CD4-positive, alpha-beta T cell treated with Interleukin-17A for 4 hours (primary cell): ENCODE measurements at places on chromosomes 12 and 14.

GRCh38 chr14:96614481-96614881 lies 112.3 kb downstream of the PAPOLA start:
- no peak for DNase-seq

DNA sequence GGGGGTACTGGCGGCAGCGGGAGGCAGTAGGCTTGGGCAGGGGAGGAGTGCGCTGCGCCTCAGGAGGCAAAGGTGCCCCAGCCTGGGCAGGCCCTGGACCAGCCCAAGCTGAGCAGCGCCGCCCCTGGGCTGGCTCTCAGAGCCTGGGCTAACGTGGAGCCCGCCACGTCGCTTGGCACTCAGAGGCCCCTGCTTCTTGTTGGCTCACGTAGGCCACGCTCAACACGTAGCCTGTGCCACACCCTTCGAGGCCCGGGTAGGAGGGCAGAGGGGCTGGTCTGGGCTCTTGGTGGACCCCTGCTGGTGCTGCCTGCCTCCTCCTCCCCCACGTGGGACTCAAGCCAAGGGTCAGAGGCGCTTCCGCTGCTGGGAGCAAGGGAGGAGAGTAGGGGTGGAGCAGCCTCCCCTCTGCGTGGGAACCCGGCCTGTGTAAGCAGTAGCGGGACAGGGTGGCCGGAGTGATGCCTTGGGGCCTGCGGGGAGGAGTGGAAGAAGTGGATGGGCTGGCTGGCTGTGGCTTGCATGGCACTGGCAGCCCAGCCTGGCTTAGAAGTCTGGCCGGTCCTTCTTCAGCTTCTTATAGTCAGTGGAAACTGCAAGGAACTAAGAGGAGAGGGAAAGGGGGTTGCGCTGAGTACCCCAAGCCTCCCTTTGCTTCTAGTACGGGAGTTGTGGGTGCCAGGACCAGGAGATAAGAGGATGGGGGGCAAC lies 5.7 kb downstream of the SHMT2 start:
- no peak for DNase-seq

DNA sequence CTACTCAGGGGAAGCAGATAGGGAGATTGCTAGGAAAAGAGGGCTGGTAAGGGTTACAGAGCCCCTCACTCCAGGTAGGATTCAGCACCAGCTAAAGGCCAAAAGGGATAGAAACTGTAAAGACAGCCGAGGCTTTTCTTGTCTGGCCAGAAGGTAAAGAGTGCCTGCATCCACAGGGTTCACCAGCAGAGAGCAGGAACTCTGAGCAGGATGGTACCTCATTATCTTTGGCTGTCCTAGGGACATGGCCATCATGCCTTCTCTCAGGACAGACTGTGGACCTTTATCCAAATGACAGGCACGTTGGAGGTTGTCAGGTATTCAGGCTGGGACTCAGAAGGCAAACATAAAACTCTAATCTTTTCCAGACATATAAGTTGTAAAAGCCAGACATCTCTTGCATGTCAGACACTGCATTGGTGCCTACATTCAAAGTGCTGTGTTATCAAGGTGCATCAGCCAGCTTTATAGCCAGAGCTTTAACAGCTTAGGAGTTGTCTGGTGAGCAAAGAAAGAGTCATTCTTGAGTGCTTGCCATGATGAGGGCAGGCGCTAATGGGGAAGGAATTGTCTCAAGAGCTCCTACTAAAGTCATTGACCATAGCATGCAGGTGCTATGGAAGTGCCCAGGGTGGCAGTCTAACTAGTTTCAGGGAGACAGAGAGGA lies 89.5 kb downstream of the PELI2 start:
- DNase-seq = no peak

DNA sequence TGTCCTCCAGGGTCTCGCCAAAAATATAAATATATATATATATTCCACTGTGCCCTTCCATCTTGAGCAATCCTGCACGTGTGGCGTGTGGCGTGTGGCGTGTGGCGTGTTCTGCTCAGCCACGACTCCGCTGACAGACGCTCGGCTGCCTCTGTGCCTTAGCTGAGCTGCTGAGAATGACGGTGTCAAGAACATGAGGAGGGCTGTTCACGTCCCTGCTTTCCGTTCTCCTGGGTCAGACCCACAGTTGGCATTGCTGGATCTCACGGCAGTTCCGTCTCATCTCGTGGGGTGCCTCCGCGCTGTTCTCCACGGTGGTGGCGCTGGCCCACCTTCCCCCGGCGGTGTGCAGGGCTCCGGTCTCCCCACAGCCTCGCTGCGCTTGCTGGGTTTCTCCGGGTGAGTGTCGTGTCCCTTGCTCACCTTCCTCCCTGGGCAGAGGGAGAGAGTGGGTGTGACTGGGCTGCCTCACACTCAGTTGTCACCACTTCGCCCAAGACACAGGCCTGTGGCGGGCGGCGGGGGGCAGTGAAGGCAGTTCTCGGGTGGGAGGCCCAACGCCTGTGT lies 9.4 kb downstream of the GPR132 start:
- DNase-seq = peak; percentile 2

- no peak for DNase-seq
Observed at GRCh38 chr12:3896356-3896755, 23.2 kb upstream of the PARP11 start.

GRCh38 chr12:116366456-116366776 lies 88.9 kb upstream of the MED13L start:
- DNase-seq = no peak

GRCh38 chr12:123763093-123763492 lies 992 bp downstream of the DNAH10 start:
- DNase-seq = no peak

- DNase-seq = no peak
Observed at GRCh38 chr12:53077030-53077429, 2.2 kb downstream of the SPRYD3 start.

DNA sequence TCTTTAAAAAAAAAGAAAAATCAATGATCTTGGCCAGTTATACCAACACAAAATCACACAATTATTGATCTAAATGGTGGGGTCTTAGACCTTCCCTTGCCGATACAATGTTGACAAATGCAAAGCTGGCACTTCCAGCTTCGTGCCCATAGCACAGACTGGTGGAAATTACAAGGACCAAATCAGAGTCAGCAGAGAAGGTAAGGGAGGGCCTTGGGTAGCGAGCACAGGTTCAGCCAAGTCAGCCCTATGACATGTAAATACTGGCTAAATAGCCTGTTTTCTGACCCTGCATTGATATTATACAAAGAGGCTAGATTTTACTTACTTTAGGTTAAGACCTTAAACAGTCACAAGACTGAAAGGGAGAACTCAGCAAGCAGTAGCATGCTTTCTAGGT lies 30.3 kb upstream of the WDR89 start:
- no peak for DNase-seq

DNA sequence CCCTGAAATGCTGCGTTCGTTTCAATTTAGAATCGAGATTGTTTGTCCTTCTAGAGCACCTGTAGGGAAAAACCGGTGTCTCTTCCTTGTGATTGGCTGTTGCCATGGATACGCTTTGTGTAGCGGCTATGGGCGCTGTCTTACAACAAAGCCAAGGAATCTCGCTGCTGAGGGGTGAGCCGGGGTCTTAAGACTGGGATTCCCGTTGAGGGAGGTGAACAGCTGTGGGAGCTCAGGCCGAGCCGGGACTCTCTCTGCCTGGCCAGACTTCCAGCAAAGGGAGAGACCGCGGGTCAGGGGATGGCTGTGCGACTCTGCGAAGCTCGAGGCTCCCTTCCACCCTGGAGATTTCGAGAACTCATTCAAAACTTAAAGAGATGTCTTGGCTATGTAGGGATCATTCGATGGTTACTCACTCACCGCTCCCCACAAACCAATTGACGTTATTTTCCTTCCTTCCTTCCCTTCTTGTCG lies at the start of the genes LRRIQ1 and TSPAN19:
LRRIQ1 (plus strand) TSS at position 118 of the 474 bp plus-strand sequence. CDS start 1,826 bp downstream, outside the sequence.
TSPAN19 (minus strand) TSS at position 44 of the 474 bp plus-strand sequence. CDS start 6,331 bp downstream, outside the sequence.
- DNase-seq = no peak

GRCh38 chr14:74223016-74223415 lies 16.2 kb upstream of the VSX2 start:
- no peak for DNase-seq

GRCh38 chr12:64813723-64814122 lies 10.7 kb upstream of the TBC1D30 start:
- no peak for DNase-seq

GRCh38 chr12:113244047-113244460 lies 22.8 kb downstream of the TPCN1 start:
- DNase-seq = no peak

GRCh38 chr14:73502017-73502619 lies 11.4 kb downstream of the RIOX1 start:
- DNase-seq = no peak

DNA sequence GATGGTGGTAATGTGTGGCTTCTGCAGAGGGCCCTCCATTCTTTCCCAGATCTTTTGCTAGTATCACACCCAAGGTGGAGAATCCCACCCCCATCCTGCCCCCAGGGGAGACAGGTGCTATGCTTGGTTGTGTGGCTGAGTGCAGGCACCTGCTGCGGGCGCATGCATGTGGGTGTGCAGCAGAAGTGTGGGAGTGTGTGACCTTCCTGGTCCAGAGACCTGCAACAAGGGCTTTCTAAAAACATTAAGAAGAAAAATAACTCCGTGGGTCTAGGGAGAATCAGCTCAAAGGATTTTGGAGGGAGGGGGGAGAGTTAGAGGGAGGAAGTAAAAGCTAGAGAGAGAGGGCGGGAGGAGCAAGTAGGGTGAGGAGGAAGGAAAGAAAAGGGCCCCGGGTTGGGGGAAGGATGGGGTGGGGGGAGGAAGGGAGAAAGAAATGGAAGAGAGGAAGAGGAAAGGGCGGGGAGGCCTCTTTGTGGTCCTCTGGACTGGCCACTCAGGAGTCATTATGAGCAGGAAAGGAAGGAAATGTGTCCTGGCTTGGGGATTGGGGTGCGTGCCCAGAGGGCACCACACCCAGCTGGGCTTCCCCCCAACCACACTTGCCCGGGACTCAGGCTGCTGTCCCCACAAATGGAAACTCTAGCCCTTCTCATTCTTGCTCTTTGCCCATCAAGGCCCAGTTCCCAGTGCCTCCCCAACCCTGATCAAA lies 3.1 kb upstream of the FIGNL2 start:
- DNase-seq = no peak
